T-helper 1 cell (primary cell): ENCODE measurements at places on chromosomes 2 and 18.

GRCh38 chr2:39642051-39642718, 23.5 kb upstream of the TMEM178A start:
- no peak for DNase-seq

DNA sequence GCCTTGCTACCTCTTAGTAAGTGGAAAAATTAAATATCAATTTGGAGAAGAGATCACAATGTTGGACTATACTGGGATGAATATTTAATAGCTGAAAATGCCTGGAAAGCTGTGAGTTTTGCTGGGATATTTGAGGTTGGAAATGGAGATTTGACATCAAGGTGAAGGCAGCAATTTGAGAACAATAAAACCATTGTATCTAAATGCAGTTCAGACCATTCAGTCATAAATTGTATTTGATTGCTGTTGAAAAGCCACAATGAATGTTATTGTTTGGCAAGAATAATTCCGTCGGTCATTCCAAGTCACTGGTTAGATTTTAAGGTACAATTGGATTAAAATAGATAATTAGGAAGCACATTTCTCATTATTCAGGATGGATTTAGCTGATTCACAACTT, 325.6 kb downstream of the HRH4 start:
- DNase-seq = no peak

DNA sequence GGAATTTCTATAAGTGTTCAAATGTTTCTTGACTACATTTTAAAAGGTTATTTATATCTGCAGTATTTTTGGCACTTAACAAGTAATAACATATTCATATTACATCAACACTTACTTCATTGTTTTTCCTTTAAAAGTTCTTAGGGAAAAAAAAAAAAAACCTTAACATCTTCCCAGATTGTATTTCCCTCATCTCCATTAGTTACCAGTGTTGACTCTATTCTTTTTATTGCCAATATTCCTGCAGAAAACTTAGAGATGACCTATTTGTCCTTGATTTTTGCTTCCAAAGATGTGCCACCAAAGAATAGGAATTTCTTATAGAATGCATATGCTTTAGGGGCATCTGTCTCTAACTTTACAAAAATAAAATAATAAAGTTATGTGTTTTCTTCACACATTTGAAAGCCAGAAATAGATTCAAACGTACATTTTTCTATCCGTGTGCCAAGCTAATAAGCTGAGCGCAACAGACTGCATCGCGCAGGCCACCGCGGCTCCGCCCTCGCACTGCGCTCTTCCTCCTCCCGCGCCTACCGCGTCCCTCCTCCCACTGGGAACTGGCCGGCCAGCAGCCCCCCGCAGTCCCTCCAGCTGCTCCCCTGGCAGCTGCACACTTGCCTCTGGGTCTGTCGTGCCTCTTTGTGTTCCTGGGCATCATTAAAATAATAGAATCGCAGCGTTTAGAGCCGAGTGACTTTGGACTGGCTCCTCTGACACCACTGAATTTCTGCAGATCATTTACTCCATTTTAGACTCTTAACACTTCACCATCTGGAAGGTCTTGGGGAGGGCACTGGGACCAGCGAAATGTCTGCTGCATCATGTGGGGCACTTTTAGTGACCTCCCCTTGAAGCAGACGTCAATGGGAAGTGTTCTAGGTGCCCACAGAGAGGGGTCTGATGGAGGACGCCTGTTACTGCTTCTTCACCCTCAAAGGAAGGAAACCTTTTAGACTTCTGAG, 21.2 kb upstream of the NAB1 start:
- peak; percentile 4 for DNase-seq

GRCh38 chr2:179749210-179749609, 112.2 kb downstream of the ZNF385B start:
- no peak for DNase-seq

DNA sequence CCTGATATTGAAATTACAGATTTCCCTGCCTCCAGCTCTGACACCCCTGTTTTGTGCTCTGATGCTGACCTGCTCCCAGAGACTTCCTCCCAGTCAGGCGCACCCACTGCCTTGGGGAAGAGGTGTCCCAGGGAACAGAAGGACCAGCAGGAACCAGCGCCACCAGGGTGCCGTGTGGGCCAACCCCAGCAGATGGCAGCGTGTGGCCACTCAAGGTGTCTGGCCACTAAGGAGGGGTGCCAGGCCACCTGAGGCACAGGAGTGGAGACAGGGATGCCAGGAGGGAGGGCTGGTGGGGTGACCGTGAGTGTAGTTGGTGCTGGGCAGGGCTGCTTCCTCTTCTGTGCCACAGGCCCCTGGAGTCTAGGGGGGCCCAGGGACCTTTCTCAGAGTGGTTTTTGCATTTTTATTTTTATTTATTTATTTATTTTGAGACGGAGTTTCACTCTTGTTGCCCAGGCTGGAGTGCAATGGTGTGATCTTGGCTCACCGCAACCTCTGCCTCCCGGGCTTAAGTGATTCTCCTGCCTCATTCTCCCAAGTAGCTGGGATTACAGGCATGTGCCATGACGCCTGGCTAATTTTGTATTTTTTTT, 56.0 kb downstream of the TEX44 start:
- DNase-seq = peak; percentile 26

DNA sequence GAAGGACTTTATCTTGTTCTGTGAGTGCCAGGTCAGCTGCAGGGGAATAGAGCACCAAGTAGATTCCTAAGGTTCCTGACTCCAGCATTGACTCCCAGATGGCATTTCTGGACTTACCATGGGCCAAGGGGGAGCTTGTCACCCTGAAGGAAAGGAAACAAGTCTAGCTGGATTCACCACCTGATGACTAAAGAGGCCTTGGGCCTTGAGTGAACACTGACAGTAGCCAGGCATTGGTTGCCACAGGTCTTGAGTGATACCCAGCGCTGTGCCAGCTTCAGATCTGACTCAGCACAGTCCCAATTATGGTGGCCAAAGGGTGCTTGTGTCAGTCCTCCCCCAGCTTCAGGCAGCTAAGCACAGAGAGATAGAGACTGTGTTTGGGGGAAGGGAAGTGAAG, 40.1 kb upstream of the CAPN13 start:
- no peak for DNase-seq

DNA sequence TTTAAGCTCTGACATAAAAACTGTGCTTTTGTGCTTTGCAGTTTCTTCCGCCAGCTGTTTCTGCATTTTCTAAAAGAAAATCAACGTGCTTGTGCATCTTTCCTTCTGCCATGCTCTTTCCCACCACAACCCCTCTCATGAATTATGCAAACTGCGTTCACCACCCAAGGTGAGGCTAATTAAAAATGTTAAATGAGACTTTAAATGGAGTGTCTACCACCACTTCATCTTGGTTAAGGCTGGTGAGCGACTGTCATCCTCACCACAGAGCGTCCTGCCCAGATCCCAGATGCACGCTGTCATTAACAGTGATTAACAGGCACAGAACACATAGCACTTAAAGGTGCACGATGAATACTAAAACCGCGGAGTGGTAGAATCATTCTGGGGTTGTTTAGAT, 250.5 kb upstream of the RAB6C start:
- DNase-seq = no peak

GRCh38 chr2:3487028-3487425, 32.3 kb downstream of the ADI1 start:
- no peak for DNase-seq

DNA sequence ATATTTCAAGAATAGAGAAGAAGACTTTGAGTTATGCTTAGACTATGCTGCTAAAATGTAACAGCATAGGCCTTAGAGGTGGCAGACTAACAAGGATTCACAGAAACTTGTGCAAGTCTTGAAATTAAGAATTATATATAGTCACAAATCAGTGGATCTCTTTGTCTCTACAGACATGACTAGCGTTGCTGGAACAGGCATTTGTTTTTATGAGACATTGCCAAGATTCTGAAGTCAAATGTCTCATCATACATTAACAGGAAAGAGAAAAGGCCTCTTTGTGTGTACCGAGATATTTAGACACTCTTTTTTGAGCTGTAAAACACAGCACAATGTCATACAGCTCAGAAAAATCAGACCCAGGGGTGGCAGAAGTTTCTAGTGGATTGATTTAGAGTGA, 207.1 kb downstream of the TMX3 start:
- no peak for DNase-seq

DNA sequence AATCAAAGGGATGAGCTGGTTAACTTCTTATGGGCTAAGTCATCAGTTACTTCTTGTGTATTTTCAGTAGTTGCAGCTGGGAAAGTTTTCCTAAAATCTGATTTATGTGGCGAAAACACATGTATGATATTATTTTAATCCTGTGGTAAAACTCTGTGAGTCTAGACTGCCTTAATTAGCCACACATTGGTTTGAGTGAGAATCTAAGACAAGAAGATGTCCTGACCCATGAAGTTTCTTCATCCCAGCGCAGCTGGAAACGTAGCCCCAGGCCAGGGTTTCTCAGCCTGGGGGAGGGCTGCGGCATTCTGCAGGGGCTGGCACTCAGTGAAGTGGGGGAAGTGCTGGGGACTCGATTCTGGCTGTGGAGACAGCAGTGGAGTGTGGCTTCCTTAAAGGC, 44.7 kb upstream of the INHBB start:
- no peak for DNase-seq

GRCh38 chr2:232485757-232486557, 1.7 kb downstream of the ECEL1 start:
- DNase-seq = no peak

DNA sequence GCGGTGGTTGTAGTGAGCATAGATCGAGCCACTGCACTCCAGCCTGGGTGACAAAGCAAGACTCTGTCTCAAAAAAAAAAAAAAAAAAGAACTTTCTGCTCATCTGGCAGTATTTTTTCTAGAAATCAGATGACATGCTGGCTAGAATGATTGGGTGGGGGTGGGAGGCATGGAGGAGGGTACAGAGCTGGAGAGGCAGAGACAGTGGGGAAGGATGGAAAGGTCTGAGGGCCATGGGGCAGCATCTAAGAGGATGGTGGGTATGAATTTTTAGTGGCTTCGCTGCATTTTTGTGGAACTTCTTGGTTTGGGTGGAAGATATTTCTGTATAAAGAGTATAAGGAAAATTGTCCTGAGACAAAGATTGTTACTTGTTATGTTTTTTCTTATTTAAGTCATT, 23.3 kb downstream of the ARMC9 start:
- no peak for DNase-seq

DNA sequence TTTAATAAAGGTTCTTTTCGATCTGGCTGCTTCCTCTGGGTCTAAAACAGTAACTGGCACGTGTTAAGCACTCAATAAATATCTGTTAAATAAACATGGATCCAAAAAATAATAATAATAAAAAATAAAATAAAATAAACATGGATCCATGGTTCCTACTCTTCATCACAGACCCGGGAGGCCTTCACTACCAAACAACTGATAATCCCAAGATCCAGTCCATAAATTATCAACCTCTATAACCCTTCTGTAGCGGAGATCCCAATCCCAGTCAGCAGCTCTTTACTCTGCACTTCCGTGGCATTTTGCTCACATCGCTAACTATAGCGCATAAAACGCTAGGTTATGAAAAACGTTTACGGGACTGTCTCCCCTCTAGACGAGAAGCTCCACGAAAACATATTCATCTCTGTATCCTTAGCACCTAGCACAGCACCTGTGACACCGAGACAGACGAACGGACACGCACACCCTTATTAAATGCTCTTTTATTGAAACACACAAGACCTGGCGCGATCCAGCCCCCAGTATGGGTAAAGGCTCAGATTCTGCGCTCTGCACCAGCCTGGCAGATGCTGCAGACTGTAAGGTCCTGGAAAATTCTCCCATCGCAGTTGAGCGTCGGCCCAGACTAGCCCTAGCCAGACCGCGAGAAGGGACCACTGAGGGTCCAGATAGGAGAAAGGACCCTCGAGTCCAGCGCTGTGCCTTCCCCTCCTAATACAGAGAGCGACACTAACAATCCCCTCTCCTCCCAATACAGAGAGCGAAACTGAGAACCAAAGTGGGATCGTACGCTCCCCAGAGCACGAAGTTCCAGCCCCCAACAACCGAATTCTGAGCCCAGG, 770 bp downstream of the NBAS start:
- peak; percentile 2 for DNase-seq

DNA sequence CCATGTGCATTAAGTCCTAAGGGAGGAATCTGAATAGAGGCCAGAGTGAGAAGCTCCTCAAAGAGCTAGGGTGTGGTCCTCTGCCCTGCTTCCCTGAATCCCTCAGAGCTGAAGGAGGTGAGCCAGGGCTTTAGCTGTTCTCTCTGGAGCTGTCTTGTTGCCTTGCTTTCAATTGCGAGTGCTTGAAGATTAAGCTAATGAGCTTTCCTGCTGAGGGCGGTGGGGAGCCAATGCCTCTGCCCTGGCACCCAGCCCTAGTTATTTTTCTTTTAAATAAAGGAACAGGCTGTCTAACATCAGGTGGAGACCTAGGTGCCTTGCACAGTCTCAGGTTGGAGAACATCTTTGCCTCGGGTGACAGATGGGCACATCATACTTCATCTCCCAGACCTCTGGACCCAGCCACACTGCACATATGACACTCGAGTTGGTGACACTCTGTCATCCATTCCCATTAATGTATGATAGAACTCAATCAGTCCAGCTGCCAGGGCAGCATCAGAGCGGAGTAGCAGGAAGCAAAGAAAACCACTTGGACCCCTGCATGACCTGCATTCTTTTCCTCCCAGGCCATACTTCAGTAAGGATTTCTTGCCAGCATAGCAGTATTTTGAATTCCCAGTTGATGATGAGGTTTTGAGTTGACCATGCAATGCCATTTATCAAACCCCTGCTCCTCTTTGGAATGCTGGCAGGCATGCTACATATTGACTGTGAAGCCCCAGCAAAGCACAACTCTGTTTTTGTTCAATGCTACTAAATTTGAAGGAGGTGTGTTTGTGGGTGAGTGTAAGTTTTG, 292.7 kb downstream of the RNF144A start:
- no peak for DNase-seq

DNA sequence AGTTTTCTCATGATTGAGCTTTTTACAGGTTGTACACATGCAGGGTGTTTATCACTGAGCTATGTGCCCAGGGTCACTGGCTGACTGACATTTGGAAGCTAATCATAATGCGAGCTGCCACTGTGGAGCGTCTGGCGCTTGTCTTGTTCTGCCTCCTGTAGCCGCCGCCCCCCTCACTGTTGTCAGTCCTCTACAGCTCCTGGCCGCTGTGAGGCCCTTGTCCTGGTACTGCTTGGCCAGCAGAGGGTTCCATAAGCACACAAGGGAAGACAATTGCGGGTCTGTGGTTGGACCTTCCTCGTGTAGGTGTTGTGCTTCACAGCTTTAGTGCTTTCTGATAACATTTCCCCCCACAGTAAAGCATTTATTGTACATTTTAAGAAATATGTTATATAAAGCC, 105.6 kb upstream of the LDLRAD4 start:
- no peak for DNase-seq

- no peak for DNase-seq
These were observed 16.1 kb downstream of the IL36A start for GRCh38 chr2:113021312-113021711.

DNA sequence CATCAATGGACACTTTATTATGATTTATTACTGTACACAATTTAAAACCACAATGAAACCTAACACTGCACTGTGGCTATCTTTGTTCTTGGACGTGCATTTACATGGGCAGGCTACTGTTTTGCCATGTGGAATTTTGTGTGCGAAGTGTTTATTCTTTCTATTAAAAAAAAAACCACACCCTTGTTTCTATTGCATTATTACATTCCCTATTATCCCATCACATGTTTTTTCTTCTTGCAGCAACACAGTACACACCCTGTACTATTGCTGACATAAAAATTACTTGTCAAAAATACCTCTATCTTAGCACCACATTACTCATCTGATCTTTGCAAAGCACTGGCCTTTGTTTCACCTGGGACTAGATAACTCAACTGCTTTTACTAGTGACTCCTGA, 1.5 kb downstream of the RNF152 start:
- no peak for DNase-seq
